Effector CD8-positive, alpha-beta T cell (primary cell): ENCODE measurements at places on chromosomes 5 and 9.

DNA sequence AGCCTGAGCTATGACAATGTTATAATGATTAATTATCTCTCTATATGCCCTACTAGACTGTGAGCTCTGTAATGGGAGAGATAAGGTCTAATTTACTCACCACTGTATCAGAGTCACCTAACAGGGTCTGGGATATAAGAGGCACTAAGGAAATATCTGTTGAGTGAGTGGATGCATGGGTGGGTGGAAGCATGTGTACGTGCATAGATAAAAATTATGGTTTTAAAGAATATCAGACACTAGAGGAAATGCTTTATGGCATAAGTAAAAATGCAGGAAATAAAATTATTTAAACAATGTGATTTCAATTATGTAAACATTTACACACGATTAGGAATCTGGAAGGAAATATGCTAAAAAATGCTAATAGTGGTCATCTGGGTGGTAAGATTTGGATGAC, 137.8 kb downstream of the SPOCK1 start:
- DNase-seq = no peak

DNA sequence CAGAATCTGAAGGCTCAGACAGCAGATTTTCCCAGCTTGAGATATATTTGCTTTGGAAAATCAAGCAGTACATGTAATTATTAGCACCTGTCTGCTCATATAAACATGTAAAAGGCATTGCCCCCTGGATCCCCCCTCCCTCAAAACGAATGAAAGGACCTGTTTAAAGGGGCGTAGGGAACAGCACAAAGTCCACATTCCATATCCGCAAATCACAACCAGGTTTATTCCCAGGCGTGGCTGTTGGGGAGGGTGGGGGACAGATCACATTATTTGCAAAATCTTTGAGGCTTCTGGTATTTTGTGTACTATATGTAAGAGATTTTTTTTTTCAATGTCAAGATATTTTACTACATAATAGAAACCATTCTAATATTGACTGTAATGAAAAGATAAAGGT, 8.7 kb upstream of the MRPS2 start:
- DNase-seq = no peak

GRCh38 chr5:5605170-5605764, 182.8 kb downstream of the ICE1 start:
- no peak for DNase-seq

GRCh38 chr9:2591967-2592366, 29.6 kb upstream of the VLDLR start:
- no peak for DNase-seq

GRCh38 chr5:59988396-59988795, 94.9 kb upstream of the PDE4D start:
- no peak for DNase-seq

DNA sequence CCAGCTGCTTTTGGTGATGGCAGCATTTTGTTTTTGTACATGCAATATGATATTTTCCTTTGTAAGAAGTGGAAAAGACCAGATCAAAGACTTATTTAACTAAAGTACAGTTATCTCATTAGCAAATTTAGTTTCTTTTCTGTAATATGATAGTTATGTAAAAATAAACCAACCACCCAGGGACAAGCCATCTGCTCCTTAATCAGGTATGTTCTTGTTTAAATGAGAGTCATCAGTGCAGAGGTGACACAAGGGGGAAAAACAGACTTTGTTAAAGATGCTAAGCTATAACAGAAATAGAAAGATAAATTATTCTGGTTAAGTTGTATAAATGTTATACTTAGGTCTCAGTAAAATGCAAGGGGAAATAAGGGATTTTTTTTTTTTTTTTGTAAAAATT, 805.7 kb upstream of the SEMA6A start:
- DNase-seq = no peak

- DNase-seq = no peak
These were observed 82.0 kb downstream of the UGCG start for GRCh38 chr9:111978616-111979015.

- no peak for DNase-seq
These were observed 205.0 kb downstream of the DOCK8 start for GRCh38 chr9:419571-420171.

GRCh38 chr5:36575361-36575781, 31.0 kb upstream of the SLC1A3 start:
- no peak for DNase-seq

DNA sequence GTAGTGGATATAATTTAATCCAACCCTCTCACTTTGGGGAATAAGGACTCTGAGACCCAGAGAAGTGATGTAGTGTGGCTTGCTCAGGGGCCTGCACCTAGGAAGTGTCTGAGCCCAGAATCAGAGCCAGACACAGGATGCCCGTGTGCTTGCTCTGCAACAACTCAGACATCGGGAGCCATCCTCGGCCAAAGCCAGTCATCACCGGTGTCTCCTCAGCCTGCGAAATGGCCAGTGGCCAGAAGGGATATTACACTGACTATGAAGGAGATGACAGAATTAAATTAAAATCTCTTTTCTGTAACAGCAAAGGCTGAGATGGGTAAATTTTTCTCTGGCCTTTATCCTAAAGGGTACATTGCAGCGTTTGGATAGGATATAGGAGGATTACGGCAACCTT, 102.9 kb downstream of the MARCHF11 start:
- no peak for DNase-seq

GRCh38 chr5:151686674-151687407, at the start of gene SPARC:
Gene SPARC, minus strand, starts transcription at chr5:151686915. Its CDS starts 10,727 bp downstream, at chr5:151676188.
- no peak for DNase-seq

DNA sequence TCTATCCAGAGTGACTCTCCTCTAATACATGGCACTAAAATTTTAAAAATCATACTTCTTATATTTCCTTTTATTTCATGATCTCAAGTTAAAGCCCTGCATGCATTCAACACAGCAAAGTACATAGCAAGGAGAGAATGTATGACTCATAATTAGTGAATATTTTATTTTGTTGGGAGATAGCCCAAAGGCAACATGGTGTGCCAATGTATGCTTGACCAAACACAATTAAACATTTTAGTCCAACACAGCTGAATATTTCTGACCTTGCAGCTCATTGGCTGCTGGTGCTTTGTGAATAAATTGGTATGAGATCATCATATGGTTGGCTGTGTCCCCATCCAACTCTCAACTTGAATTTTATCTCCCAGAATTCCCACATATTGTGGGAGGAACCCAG, 103.5 kb downstream of the NPR3 start:
- no peak for DNase-seq

GRCh38 chr5:25107853-25108252, 463.1 kb upstream of the CDH10 start:
- DNase-seq = no peak

DNA sequence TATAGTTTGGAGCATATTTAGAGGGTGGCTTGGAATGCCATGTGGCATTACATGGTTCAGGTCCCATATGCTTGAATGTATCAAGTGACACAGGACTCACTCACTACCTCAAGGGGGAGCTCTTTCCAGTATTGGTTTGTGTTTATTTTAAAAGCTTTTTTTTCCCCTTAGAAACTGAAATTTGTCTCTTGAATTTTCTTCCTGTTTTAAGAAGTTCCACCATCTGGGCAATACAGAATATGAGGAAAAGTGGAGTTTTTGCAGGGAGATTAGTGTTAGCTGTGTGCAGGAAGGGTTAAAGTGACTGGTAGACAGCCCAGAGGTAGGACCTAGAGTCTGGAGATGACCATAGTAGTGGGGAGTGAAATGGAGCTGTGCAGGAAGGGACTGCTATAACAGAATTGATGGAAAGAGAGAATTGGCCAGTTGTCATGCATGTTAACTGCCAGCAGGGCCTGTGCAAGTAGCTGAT, 36.6 kb downstream of the CTNNA1 start:
- no peak for DNase-seq

DNA sequence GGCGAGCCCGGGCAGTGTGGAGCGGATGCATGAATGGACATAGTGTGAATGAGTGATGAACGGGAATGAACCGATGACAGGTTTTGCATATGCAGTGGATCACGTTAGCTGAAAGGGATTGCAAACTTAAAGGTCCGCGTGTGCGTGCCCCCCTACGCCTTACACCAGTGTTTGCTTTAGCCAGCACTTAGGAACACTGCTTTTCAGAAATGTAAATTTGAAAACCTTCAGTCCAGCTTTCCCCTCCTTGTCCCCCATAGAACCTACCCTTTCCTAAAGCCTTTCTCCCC, 692 bp downstream of the PSAT1 start:
- no peak for DNase-seq

GRCh38 chr5:116273448-116274242, 188.8 kb downstream of the COMMD10 start:
- no peak for DNase-seq

DNA sequence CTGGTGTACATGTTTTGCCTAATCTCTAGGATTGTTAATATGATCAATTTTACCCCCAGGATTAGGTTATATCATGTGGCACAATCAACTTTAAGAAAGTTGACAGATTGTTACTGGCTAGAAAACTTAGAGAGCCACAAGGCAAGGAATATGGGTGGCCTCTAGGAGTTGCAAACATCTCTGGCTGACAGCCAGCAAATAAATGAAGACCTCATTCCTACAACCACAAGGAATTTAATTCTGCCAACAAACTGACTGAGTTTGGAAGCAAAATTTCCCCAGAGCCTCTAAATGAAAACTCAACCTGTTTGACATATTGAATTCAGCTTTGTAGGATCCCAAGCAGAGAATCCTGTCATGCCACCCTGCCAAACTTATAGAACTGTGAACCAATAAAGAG, 196.4 kb upstream of the PTGER4 start:
- no peak for DNase-seq

DNA sequence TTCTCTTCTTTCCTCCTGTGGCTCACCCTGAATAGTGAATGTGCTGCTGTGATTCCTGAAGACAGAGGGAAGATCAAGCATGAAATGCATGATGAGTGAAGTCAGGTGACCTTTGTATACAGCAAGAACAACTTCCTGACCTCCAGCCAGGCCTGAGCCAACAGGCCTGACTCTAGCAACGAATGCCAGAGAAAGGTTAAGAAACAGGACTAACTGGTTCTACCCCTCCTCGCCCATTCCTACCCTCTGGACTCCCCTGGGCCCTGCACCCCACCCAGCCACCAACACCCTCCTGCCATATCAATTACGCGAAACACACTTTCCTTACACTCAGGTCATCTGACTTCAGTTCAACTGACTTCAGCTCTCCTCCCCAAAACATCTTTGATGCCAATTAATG, 4.9 kb downstream of the SUSD1 start:
- no peak for DNase-seq

- DNase-seq = no peak
These were observed 180.1 kb upstream of the MVB12B start for GRCh38 chr9:126146254-126147145.

- no peak for DNase-seq
These were observed 509.1 kb downstream of the DTWD2 start for GRCh38 chr5:118479285-118479684.

- DNase-seq = no peak
These were observed 73.2 kb upstream of the UNC5A start for GRCh38 chr5:176736931-176737745.
